ENCODE measurements at places on chromosomes 5 and 9. TPM values are rescaled to one million over a fixed set of nuclear protein-coding genes. Genes with fewer than 3 reads are reported as not detected.

F2RL2 gene
- under 0.01 TPM for total RNA-seq

TSLP gene
- total RNA-seq: not detected

ARID3C gene
- total RNA-seq: 0.82 TPM

IFNE gene
- under 0.01 TPM for total RNA-seq

FAM114A2 gene
- 21.2 TPM for total RNA-seq

FAM151B gene
- total RNA-seq: 38.3 TPM

GRAMD2B gene
- total RNA-seq: 6.5 TPM

CARD9 gene
- 0.41 TPM for total RNA-seq

MARCOL gene
- not detected for total RNA-seq

CD14 gene
- total RNA-seq: 11.4 TPM

DNA sequence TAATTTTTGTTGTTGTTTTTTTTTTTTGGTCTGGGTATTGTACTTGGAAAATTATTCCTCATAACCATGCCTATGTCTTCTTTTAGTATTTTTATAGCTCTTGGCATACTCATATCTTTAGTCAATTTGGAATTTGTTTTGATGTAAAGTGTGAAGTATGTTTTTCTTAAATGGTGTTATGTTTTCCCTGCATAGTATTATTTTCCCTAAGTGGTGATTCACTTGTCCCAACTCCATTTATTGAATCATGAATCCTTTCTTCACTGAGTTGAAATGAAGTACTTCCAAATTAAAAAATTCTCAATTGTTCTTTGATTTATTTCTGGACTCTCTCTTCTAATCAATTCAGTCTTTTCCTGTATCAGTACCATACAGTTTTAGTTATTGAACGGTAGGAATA lies 46.5 kb downstream of the POLK start:
- DNase-seq: no peak

GRCh38 chr9:101119206-101119819 lies 90.8 kb downstream of the PLPPR1 start:
- no peak for DNase-seq

- DNase-seq: no peak
Measured at GRCh38 chr9:93673021-93673838, 96.8 kb downstream of the PHF2 start.

DNA sequence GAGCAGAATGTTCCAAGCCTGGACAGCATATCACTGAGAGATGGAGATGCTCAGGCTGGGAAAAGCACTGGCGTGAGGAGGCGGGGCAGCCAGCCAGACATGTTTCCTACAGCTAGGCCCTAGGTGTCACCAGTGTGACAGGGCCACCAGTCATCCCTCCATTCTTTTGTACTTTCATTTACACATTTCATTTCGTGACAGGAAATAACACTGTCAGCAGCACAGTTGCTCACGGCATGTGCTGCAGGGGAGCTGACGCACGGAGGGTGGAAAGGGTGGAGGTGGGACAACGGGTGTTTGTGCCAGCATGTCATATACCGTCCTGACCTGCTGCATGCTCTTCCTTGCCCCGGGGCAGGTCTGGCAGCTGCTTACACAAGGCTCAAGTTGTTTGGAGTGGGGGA lies 14.8 kb upstream of the CEMIP2 start:
- no peak for DNase-seq

GRCh38 chr5:134553821-134554267 lies 28.4 kb downstream of the JADE2 start:
- no peak for DNase-seq

GRCh38 chr5:125394661-125395280 lies 648.3 kb upstream of the ZNF608 start:
- no peak for DNase-seq

GRCh38 chr5:106523852-106524251 lies 1146.9 kb downstream of the EFNA5 start:
- DNase-seq: no peak

DNA sequence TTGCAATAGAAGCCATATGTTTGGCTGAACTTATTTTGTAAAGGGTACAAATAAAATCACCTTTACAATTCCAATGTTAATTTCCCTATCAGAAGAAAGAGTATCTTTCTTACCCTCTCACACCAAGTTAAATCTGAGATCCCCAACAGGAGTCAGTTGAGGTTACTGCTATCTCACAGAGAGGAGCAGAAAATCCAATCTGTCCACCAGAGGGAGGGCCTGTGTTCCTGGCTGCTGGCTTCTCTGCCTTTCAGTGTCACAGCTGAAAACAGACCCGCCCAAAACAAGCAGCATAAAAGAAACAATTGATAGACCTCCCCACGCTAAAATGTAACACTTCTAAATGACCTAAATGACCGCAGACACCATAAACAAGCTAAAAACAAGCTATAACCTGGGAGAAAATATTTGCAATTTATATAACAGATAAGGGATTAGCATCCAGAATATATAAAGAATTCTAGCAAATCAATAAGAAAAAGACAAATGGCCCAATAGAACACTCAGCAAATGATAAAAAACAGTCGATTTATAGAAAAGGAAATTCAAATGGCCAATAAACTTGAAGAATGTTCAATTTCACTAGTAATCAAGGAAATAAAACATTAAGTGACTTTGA lies 24.5 kb upstream of the MVB12B start:
- peak; percentile 53 for DNase-seq

- no peak for DNase-seq
Measured at GRCh38 chr5:124341066-124341858, 405.2 kb downstream of the ZNF608 start.

DNA sequence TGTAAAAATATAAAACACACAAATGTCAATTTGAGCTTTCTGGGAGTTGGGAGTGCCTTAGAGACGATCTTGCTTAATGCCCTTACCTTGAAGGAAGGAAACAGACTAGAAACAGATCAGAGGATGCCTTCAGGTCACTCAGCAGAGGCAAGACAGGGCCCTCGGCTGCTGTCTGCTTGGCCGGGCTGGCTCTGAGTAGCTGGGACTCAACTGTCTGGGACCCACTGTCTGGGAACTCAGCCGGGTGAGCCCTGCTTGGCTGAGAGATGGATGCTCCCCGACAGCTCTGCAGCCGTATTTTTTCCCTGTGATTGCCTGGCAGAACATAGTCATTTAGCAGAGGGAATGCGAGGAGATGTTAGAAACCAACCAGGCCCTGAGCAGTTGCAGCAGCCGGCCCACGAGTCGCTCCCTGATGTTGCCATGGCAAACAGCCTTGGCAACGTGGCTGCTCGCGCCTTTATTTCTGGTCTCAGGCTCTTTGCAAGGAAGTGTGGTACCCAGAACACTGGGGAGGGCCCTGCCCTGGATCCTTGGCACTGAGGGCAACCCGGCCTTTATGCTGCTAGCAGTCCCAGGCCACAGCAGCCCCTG lies 10.9 kb downstream of the PPARGC1B start:
- peak; percentile 37 for DNase-seq

DNA sequence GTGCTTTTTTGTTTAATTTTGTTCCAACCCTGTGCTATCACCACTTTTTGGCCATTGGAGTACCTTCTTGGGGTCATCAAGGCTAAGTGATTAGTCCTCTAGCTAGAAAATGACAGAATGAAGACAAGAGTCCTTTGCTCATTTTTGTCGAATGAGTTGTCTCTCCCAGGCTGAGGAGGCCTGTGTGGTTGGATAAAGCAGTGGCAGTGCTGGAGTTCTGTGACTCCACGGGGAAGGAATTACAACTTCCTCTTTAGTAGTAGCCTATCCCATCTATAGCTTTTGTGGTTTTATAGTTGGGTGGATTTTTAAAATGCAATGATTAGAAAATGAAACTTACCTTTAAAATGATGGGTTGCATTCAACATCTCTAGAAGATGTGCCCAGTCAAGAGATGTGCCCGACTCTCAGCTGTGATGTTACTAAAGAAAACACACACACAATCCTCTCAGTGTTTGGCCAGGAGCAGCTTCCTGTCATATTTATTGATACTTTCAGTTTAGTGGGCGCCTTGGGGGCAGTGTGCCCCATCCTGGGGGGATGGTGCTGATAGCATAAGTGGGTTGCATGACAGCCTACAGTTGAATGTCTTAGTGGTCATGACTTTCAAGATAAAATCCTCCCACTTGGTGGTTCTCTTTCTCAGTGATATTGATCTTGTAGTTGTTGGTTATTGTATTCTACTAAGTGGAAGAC lies 11.9 kb downstream of the OTULINL start:
- no peak for DNase-seq

DNA sequence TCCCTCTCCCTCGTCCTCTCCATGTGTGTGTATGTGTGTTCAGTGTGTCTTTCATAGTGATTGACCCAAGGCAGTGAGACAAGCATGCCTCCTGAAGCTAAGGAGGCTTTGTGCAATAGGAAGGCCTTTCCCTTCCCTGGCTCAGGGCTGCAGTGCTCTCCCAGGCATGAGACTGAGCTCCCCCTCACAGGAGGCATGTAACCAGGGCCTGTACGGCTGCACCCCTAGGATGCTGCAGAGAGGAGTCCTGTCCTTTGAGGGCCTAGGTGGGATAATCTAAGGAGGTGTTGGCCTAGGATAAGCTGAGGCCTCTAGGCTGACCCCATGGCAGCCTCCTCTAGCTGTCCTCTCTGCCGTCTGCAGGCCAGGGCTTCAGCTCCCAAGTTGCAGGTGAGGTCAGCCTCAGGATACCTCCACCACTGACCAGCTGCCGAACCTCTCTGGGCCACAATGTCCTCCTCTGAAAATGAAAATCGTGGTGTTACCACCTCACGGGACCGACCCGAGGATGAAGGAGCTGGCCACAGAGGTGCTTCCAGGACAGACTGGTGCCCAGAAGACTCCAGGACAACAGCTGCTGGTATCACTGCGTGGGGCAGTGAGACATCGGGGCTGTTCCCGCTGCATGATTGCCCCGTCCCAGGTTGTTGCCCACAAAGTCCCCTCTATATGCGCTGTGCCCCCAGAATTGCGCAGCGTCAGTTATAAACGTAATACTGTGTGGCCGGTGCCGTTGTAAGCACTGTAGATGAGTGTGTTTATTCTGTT lies 129.6 kb downstream of the BARX1 start:
- DNase-seq: no peak

- DNase-seq: no peak
Measured at GRCh38 chr5:44935262-44935661, 126.5 kb downstream of the MRPS30 start.

DNA sequence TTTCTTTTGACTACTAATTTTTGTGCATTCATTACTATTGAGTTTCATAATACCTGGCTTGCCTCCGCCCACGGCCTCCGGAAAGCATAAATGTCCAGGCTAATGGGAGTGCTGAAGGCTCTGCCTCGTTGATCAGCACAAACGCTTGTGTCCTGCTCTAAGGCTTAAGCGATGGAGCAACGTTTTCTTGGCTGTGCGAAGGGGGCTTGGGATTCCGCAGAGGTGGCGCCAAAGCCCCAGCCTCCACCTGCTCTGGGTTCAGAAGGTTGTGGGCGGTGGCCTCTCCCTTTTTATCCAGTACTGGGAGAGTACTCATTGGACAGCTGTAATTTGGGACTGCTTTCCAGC lies 19.7 kb downstream of the ANXA2R start:
- no peak for DNase-seq

DNA sequence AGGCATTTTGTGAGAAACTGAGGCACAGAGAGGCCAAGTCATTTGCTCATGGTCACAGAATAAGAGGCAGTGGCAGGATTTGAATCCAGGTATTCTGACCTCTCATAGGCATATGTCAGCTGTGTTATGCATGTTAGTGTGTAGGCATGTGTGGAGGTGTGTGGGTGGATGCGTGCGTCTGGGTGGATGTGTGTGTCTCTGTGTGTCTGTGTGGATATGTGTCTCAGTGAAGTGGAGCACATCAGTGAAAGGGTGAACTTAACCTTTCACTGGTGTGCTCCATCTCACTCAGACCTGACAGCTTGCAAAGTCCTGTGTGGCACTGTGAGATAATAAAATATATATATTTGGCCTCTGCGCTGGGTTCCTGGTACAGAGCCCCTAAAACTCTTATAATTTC lies 32.0 kb upstream of the SMU1 start:
- DNase-seq: no peak

- no peak for DNase-seq
Measured at GRCh38 chr5:171493646-171494393, 74.4 kb downstream of the FGF18 start.

GRCh38 chr5:56066931-56067450 lies 72.2 kb upstream of the IL6ST start:
- DNase-seq: no peak

GRCh38 chr5:151094852-151095245 lies 14.0 kb upstream of the TNIP1 start:
- no peak for DNase-seq

DNA sequence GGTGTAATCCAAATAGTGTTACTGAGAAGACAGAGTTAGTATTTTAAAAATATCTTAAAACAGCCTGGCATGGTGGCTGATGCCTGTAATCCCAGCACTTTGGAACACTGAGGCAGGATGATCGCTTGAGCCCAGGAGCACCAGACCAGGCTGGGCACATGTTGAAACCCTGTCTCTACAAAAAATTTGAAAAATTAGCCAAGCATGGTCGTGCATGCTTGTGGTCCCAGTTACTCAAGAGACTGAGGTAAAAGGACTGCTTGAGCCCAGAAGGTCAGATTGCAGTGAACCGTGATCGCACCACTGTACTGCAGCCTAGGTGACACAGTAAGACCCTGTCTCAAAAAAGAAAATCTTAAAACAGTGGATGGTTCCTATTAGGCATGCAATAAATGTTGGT lies 12.4 kb downstream of the IFNA1 start:
- DNase-seq: no peak

DNA sequence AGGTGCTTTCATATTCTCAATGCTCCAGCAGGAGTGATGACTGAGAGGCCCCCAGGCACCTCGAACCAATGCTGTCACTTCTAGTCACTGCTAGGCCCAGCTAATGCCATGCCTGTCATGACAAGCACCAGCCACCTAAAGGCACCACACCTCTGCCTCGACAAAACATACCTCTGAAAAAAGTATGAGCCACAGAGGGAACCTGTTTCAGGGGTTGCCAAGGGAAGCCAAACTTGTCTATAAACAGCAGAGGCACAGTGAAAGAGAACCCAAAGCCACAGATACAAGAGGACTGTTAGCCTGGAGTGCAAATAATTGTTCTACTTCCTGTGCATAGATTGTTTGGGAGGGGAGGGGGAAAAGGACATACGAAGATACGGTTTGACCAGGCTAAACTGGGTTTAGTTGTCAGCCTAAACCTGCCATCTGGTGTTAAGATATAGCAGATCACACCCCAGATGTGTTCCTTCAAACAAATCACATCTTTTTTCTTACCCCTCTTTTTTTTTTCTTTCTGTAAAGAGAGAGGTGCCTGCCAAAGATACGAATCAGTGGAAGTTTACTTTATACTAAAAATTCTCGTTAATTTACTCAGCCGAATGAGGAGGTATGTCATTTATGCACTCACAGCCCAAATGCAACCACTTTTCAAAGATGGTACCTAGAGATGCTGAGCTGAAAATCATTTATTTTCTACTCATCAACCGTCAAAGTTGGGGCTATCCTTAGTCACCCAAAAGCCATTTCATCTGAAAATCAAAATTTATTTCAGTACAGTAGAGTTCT lies 45.7 kb downstream of the BNC2 start:
- DNase-seq: no peak

- no peak for DNase-seq
Measured at GRCh38 chr5:144060598-144060997, 109.9 kb downstream of the YIPF5 start.

- DNase-seq: no peak
Measured at GRCh38 chr9:99335280-99335679, 113.2 kb downstream of the SEC61B start.

GRCh38 chr5:135391116-135391868 lies 7.7 kb downstream of the MACROH2A1 start:
- DNase-seq: no peak

Data from frontal cortex (tissue), 4 donors.